ENCODE measurements at places on chromosomes 16 and 17.

- no peak for DNase-seq
These were observed 121.9 kb upstream of the CDH13 start for GRCh38 chr16:82504836-82505235.

- no peak for DNase-seq
These were observed 24.9 kb upstream of the RFFL start for GRCh38 chr17:35088356-35088880.

- no peak for DNase-seq
These were observed 83.5 kb downstream of the ABCC6 start for GRCh38 chr16:16139806-16140205.

- no peak for DNase-seq
These were observed 18.5 kb downstream of the RAP1GAP2 start for GRCh38 chr17:2814481-2815341.

DNA sequence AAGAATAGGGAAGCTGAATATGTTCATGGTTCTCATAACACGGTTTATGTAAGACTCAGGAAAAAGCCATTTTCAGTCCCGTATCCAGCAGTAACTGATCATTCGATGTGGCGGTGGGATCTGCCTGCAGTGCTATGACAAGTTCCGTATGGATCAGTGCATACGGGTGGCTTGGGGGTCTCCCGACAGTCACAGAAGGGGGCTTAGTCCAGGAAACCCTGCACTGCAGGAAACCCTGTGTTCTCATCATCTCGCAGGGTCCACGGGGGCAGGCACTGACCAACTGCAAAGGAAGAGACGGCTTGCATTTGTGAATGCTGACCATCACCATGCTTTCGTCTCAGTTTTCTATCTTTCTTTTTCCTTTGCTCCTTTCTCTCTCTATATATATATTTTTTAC lies 7.7 kb downstream of the MTHFSD start:
- DNase-seq, result no peak

DNA sequence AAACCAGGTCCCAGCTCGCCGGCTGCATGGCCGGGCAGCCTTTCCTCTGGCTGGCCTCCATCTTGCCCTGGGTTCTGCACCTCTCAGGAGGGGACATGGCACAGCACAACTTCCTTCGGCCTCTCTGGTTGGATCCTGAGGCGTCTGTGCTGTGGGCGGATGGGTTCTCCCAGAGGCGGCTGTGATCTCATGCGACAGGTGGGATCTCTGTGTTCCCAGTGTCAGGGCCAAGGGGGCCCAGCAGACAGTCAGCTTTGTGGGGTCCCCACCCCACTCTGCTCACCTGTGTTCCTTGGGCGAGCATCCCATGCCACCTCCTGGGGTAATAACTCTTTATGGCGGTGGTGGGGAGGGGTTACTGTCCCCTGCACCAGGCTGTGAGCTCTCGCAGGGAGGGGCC lies 35.8 kb downstream of the FA2H start:
- no peak for DNase-seq

DNA sequence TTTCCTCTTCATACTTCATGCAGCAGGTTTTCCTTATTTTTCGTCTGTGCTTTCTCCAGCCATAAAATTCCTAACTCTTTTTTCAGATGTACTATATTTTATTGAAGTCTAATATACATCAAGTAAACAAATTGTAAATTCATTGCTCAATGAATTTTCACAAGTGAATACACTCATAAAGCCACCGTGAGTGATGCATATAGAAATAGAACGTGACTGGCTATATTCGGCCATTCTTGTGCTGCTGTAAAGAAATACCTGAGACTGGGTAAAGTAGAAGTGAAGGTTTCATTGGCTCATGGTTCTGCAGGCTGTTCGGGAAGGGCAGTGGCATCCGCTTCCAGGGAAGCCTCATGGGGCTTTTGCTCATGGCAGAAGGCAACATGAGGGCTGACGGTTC lies 868.4 kb upstream of the EEF2KMT start:
- no peak for DNase-seq

DNA sequence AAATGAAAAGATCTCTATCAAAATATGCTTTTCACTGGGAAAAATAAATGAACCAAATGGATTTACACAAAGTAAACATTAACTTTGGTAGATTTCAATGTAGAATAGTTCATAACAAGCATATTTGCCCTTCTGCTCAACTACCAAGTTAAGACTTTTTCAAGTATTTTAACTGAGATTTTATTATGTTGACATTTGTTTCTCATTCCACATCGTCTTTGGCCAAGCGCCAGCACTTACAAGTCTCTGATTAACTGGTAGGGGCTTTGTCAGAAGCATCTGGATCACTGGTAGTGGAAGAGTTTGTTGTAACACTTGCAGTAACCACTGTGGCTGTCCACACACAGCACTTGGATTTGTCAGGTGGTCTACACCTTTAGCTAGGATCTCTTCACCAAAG lies 22.9 kb downstream of the SLFN12L start:
- DNase-seq, result no peak

- DNase-seq, result no peak
These were observed 341.6 kb downstream of the SOX9 start for GRCh38 chr17:72462407-72462806.

DNA sequence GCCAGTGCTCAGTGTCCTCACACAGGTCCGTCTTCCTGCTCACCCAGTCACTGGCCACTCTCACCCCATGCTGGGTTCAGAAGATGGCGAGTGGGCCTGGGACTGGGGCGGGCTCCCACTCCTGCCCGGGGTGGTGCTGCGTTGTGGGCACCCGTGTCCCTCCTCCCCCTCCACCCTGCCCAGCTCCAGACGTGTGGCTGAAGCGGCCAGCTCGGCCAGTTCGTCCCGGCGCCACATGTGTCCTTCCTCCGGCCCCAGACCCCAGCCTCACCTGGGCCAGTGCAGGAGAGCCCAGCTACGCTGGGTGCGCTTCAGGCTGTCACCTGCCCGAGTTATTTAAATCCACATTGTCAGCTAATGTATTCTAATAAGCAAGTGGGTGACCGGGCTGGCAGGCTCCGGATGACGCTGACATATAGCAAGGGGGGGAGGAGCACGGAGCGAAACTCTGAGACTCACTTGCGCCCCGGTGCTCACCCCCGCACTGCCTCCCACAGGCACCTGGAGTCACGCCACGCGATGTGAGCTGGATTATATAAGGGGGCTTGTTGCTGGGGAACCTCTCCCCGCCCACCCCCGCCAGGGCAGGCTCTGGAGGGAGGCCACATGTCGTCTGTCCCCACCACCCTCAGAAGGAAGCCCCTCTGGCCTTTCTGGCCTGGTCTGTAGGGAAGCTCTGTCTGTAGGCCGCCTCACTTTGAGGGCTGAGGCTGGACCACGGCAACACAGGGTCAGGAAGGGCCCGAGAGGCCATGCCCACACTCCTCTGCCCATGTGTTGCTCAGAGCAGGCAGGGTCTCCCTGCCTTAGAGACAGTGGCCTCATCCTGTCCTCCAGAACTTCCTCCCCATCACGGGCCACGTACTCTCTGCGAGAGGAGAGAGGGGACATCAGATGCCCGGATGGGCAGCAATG lies 7.1 kb upstream of the BAIAP2 start:
- DNase-seq, result no peak

GRCh38 chr16:53356478-53357207 lies 77.6 kb upstream of the RBL2 start:
- no peak for DNase-seq

DNA sequence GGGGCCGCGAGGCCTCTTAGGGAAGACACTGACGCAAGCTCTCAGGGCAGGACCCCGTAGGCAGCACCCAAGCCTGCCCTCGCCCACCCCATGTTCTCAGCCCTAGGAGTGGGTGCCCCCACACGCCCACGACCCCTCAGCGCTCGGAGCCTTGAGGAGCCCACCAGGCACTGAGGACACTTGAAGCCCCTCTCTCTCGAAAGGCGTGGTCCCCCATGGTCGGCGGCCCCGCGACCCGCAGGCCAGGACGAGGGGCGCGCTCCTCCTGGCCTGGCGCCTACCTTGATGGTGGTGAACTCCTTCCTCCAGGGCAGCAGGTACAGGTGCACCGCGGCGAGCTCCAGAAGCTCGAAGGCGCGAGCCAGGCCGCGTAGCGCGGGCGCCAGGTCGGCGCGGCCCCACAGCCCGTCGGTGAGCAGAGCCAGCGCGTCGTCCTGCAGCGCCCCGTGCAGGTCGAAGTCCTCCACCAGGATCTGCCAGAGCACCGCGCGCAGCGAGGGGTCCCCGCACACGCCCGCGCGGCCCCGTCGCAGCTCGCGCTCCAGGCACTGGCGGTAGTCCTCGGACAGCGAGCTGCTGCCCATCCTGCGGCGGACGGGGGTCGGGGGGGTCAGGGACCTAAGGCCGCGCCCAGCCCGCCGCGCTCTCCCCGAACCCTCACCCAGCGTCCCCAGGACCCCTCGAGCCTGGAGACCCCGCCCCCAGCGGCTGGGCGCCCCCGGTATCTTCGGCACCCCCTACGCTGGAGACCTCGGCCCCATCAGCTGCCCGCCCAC lies 668 bp downstream of the SPATA2L start:
- DNase-seq, result no peak

DNA sequence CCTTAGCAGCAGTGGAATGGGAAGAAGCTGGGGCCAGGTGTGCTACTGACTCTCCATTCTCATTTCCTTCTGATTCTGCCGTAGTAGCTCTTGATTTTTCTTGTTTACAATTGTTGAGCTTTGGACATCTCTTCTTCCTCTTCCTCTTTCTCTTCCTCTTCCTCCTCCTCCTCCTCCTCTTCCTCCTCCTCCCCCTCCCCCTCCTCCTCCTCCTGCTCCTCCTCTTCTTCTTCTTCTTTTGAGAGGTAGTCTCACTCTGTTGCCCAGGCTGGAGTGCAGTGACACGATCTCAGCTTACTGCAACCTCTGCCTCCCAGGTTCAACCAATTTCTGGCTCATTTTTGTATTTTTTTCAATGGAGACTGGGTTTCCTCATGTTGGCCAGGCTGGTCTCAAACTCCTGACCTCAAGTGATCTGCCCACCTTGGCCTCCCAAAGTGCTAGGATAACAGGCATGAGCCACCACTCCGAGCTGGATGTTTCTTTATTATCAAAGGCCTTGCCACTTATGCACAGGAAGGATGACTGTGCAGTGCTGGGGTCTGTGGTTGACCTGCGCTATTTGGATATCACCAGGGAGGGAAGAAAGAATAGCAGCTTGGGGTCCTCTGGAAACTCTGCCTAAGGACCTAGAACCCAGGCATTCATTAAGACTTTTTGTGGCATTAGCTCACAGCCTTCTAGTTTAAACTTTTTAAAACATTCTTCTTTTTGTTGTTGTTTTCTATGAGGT lies 127.8 kb upstream of the KCNJ16 start:
- DNase-seq, result peak; percentile 32

DNA sequence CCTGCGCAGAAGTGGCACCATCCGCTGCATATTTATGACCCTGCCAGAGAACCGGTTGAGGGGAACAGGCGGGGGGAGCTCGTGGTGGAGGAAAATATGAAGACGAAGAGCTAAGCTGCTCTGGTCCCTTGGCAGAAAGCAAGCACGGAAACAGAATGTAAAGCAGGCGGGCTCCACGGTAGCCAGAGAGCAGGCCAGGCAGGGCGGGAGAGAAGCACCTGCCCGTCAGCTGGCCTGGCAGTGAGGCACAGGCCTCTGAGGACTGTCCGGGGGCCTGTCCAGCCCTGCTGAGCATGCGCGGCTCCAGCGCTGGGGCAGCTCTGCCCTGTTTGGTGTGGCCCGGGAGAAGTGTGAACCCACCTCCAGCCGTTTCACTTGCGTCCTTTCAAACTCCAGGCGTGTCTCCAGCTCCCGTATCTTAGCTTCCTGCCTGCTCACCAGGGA lies 46.7 kb downstream of the PIPOX start:
- DNase-seq, result no peak

DNA sequence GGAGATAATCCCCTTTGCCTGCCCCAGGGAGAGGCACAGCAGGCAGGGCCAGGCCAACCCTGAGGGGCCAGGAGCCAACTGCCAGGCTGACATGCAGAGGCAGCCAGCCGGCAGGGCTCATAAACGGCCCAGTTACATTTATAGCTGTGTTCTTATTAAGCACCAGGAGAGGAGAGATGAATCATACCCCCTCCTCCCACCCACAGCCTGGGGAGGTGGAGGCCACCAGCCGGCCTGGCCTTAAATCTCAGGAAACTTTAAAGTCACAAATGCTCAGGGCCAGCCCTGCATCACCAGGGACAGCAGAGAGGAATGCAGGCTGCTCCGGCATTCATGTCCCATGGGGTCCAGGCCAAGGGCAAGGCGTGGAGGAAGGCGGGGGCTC lies 177.2 kb downstream of the TMEM132E start:
- no peak for DNase-seq

Measured in astrocyte of the cerebellum (primary cell).